Stimulated activated CD8-positive, alpha-beta memory T cell treated with anti-CD3 and anti-CD28 coated beads, Interleukin-12 subunit alpha, Interleukin-12 subunit beta, amount 100 ng/mL, for 1 hour (primary cell): ENCODE measurements at places on chromosomes 12 and 14.

DNA sequence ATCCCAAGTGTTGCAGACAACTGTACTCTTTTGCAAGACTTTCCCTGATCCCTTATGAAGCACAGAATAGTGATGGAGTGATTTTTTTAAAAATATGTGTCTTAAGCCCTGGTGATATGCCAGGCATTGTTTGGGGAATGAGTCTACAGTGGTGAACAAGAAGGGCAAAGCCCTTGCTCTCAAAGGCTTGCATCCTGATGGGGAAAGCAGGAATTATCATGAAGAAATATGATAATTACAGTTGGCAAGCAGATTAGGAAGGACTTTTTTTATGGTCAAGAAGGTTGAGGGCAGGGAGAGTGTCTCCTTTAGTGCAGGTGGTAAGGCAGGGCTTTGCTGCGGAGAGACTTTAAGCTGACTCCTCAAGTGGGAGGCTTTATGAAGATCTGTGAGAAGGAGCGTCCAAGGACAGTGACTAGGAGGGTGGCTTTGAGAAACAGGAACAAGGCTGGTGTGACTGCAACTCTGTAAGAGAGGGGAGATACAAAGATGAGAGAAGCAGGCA, 100.2 kb downstream of the SYNE2 start:
- no peak for DNase-seq

- DNase-seq = peak; percentile 16
Measured at GRCh38 chr12:46523863-46524770, 151.5 kb upstream of the SLC38A2 start.

GRCh38 chr12:5343711-5344110, 88.2 kb upstream of the NTF3 start:
- no peak for DNase-seq

DNA sequence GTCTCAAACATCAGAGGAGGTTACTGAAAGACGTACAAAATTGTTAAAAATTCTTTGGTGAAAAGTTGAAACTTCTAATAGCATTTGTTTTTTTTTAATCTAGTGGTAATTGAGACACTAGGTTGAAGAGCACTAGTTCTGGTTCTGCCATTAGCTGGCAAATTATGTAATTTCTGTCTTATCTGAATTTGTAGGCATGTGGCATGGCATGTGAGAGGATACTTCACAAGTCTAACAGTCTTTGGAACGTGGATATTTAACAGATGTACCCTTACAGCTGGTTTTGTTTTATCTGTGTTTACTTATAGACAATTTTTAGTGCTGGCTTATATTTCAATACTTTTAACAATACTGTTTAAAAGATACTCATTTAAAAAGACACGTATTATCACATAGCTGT, 6.0 kb downstream of the SNAPC1 start:
- no peak for DNase-seq

DNA sequence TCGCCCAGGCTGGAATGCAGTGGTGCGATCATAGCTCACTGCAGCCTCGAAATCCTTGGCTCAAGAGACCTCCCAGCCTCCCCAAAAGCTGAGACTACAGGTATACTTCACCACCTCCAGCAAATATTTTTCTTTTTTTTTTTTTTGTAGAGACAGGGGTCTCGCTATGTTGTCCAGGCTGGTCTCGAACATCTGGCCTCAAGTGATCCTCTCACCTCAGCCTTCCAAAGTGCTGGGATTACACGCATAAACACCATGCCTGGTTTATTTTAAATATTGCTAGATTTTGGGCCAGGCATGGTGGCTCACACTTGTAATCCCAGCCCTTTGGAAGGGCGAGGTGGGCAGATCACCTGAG, 26.7 kb upstream of the UBC start:
- DNase-seq = no peak

- DNase-seq = no peak
Measured at GRCh38 chr12:125657681-125658080, 592.4 kb downstream of the AACS start.

DNA sequence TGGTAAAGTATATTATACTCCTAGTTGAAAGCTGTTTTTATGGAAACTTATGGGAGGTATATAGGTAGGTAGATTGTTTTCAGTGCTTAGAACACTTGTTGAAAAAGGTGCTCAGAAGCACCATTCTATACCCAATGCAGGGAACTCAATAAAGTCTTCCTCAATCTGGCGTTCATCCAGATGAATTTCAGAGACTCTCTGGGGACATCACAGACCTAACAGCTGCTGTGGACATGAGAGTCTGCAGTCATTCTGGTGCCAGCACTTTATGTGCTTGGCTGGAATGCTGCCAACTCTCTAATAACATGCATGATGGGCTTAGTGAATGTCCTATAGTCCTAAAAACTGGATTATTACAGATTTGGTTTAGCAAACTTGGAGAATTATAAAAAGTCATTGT, 115.9 kb downstream of the NTN4 start:
- DNase-seq = no peak

GRCh38 chr14:28406196-28406595, 360.4 kb upstream of the FOXG1 start:
- DNase-seq = no peak

DNA sequence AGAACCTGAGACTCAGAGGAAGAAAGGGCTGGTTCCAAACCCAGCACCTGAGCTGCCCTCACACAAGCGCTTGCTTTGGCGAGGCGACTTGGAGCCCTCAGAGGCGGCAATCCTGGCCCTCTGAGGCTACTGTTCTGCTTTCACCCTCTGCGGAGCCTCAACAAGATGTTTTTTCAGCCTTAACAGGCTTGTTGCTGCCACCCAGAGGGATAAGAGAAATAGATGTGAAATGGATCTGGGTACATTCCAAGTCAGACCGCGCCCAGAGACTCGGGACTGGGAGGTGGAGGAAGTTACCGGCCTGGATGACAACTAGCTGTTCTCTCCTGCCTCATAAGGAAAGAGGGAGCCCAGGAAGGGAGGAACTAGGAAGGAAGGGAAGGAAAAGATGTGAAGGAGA, 89.6 kb downstream of the TTC7B start:
- DNase-seq = no peak

GRCh38 chr14:20934148-20934762, 21.0 kb upstream of the RNASE2 start:
- no peak for DNase-seq

DNA sequence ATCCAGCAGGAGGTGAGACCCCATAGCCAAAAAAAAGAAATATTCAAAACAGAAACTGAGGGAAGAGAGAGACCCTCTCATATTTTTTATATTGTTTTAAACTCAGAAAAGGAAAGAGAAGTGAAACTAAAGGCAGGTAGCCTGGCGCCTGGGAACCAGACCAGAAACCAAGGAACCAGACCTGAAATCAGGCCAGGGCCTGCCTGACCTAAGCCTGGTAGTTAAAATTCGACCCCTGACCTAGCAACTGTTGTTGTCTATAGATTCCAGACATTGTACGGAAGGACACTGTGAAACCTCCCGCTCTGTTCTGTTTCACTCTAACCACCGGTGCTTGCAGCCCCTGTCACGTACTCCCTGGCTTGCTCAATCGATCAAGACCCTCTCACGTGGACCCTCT, 38.5 kb upstream of the CD163 start:
- DNase-seq = no peak

GRCh38 chr12:40446385-40446784, 221.6 kb downstream of the LRRK2 start:
- no peak for DNase-seq

DNA sequence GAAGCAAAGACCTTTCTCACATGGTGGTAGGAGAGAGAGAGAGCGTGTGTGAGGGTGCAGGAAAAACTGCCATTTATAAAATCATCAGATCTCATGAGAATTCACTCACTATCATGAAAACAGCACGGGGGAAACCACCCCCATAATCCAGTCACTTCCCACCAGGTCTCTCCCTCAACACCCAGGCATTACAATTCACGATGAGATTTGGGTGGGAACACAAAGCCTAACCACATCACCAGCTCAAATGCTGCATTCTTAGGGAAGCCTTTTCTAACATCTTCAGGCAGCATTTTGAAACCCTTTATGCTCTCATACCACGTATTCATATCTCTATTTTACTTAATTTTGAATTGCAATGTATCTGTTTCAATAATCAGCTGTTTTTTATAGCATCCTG, 165.9 kb downstream of the TMTC3 start:
- no peak for DNase-seq

GRCh38 chr14:20857630-20858261, 33.4 kb upstream of the RNASE3 start:
- peak; percentile 62 for DNase-seq

DNA sequence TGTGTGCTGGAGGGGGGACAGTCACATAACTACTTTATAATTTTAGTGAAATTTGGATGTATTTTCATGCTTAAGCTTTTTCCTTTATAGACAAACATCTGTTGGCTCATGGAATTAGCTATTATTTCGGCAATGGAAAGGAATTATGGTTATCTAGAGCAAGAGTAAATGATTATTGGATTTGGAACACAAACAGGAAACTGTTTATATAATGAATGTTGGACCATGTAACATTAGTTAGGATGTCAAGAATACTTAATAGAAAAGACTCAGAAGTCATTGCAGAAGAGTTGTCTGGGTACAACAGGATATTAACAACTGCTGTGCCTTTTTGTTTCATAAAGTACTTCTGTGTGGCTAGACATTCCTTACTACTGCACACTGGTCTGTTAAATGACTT, 108.7 kb downstream of the OTOGL start:
- no peak for DNase-seq

GRCh38 chr14:26845151-26845818, 247.5 kb upstream of the NOVA1 start:
- DNase-seq = no peak

GRCh38 chr12:1660304-1661187, 30.3 kb upstream of the ADIPOR2 start:
- peak; percentile 45 for DNase-seq

DNA sequence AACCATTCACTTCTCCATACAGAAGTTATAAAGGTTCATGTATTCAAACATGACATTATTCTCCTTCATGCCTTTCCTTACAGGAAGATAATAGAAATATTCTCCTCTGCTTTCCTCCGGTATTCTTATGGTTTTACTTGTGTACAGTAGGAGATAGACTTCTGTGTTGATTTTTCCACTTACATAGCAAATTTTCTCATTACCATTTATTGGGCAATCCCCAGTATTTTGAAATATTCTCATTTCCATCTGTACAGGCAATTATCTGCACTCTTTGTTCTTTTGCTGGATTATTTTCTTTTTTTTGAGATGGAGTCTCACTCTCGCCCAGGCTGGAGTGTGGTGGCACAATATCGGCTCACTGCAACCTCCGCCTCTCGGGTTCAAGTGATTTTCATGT, 11.0 kb downstream of the PXMP2 start:
- DNase-seq = no peak

DNA sequence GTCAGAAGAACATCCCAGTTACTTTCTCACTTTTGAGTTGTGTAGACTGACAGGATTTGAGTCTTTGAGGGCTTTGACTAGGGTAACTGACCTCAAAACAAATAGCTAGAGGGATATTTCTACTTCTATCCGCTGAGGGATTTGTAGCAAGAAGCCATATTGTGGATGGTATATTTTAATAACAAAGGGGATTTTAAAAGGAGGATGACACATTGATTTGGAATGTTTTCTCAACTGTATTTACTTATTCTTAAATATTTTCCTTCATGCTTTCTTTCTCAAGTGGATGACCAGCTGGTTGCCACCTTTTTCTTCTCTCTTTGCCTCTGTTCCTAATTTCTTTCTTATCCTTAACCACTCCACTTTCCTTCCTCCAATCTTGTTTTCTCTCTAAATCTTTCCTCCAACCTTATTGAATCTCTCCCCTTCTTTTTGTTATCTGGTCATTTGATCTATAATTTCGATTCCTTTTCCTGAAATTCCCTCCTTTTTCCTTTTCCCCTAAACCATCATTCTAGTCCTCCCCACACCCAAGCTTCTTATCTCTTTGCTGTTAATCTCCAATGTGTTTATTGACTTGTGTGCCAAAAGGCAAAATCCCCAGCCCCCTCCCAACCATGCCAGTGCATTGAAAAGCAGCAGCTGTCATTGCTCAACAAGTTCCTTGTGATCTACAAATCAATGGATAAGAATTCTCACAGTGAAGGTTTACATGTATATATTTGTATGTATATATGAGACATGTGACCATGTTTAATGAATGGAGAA, 411.6 kb downstream of the RAD51B start:
- DNase-seq = no peak

DNA sequence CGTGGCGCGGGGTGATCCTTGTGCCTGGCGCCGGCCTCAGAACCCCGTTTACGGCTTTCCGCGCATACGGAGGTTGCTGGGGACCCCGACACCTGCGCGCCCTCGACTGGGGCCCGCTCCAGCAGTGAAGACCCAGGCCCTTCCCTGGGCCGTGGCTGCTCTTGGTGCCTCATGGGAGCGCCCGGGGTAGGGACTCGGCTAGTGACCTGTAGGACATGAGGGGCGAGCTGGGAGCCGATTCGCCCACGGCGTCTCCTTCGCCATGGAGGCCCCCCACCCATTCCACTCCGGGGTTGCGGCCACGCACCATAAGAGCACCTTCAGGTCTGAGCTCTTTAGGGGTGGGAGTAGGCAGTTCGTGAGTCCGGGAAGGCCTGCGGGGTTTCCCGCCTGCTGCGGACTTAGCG, 14.2 kb upstream of the PAX9 start:
- no peak for DNase-seq

DNA sequence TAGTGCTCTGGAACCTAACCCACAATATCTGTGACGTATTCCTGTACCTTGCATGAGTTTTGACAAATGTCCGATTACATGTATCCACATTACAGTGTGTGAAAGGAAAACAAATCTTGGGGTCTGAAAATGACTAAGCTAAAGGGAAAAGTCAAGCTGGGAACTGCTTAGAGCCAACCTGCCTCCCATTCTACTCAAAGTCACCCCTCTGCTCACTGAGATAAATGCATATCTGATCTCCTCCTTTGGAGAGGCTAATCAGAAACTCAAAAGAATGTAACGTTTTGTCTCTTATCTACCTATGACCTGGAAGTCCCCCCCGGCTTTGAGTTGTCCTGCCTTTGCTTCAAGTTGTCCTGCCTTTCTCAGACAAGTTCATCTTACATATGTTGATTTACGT, 34.0 kb upstream of the KIF21A start:
- DNase-seq = no peak

DNA sequence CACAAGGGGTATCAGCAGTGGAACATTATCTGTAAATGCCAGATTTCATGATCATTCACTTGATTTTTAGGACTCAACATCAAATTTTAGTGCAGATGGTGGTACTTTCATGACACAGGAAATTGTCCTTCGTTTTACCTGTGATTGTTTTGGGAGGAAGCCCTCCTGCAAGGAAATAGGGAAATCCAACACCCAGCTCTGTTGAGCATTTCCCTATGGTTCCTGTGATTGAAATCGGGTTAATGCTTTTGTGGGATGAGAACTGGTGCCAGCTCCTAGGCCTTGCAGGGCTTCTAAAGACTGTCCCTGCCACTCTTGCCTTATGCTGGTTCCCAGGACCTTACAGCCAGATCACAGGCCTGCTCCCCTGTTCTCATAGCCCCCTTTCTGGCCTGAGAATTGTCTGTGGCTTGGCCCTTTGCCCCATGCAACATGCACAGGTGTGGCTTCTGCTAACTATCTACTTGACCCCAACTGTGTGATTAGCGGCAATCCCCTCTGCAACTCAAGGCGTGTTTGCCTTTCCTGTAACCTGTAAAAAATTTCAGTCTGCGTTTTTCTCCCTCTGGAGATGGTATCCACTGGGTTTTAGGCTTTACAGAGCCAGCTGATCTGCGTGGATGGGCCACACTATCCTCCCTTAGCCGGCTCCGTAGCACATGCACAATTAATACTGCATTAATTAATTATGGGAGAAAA, 112.5 kb downstream of the ETV6 start:
- DNase-seq = no peak
